GM06990 (cell line): ENCODE measurements at places on chromosomes 5 and 9.

DNA sequence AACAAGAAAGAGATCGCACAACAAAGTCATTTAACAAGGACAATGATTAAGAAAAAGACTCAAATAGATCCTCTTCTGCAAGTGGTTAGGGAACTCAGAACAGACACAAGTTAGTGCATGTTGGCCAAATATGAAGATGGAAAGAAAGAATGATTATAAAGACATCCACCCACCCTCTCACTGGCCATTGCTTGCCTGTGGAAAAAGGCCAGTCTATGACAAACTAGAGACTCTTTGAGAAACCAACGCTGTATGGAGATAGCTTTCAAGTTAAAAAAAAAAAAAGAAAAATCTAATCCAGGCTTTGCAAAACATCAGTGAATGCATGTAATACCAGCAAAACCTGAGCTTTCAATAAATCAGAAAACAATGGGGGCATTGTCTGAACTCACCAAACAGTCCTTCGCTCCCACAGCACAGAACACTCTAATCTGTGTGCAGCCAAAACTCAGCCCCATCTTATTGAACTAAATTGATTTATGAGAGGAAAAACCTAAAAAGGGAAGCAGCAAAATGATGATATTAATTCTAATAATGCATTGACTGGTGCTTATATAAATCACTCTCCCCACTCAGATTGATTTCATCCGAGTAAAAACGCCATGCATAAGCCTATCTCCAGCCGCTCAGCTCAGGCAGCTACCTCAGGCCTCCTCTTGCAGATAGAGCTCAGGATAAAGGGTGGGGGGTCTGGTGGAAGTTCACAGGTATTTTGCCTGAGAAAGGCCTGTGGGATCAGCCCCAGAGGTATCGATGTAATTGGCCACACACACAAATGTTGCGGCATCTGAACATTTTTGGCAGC lies 547.1 kb downstream of the CCDC171 start:
- no peak for DNase-seq

DNA sequence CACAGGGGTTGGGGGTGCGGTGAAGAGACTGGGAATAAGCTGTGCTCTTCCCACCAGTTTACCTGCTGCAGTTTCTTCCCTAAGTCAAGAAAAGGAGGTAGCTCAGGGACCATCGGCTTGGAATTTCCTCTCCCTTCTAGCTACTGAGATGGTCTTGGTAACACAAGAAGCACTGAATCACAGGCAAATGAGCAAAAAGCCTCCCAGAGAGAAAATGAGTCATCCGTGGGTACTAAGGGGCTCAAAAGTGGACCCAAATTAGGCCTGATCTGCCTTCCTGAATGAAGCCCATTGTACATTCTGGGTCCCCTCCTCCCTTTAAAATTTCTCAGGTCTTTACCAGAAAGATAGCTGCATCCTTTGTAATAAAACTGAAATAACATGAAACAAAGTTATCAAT lies 49.9 kb downstream of the PTPN3 start:
- DNase-seq: no peak

- no peak for DNase-seq
Observed at GRCh38 chr5:133412661-133413060, 199.7 kb downstream of the FSTL4 start.

DNA sequence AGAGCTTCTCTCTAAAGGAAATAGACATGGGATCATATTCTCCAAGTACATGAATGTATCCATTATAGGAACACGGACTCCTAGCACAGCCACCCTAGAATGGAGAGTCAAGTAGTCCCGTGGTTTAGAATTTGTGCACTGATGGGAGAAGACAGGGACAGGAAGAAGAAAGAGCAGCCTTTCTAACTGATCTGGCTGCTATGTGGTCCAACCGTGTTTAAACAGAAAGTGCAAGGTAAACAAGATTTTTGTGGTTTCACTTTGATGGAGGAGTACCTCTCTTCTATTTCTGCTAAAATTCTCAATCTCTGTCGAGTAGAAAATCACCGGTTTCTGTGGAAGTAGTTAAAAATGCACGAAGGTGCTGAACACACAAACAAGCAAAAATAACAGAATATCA lies 171.3 kb downstream of the ST8SIA4 start:
- DNase-seq: peak; percentile 32

- DNase-seq: peak; percentile 9
Observed at GRCh38 chr9:120348951-120349429, 231.0 kb downstream of the CDK5RAP2 start.

- DNase-seq: no peak
Observed at GRCh38 chr9:126299706-126300276, 26.8 kb upstream of the MVB12B start.

GRCh38 chr9:81717747-81718077 lies 28.4 kb upstream of the TLE1 start:
- no peak for DNase-seq

GRCh38 chr9:93020151-93020550 lies 38.4 kb upstream of the SUSD3 start:
- DNase-seq: no peak

GRCh38 chr5:53784596-53784995 lies 224.2 kb downstream of the NDUFS4 start:
- DNase-seq: no peak

- no peak for DNase-seq
Observed at GRCh38 chr5:32777733-32778132, 66.6 kb downstream of the NPR3 start.

DNA sequence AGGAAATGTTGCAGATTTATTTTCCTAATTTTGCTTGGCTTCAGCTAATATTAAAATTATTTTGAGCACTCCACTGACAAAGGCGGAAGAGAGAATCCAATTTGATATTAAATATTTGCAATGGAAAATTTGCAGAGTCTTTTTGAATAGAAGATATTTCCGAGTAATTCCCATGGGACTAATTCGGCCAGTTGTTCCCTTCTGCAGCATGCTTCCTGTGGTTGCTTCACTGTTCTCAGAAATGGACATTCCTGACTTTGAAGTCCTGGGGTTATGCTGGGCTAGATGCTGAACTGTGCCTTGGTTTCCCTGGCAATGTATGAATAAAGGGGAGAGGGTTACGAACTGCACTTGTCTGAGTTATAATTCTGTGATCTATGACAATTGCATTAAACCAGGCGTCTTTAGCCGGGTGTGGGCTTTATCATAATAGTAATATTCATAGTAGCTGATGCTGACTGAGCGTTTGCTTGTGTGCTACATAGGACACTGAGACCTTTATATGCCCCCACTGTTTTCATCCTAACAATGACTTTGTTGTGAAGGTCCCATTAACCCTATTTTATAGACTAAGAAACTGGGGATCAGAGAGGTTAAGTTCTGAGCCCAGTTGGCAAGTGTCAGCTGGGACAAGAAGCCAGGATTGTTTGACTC lies 114.5 kb upstream of the SPRY4 start:
- DNase-seq: no peak

GRCh38 chr5:113897748-113898147 lies 384.3 kb downstream of the YTHDC2 start:
- DNase-seq: no peak

DNA sequence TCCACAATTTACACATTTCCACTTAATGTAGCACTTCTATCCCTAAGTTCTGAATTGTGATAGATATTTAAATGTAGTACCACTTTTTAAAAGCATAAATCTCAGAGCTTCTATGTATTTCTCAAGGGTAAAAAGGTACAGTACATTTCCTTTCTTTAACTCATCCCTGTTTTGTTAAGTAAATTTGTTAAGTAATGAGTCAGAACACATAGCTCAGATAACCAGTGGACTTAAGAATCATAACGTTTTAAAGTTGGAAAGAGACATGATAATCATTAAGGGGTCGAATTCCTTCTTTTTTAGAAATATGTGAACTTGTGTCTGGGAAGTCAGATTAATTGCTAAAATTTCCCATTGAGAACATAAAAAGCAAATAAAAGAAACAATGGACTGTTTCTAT lies 810.2 kb upstream of the NUDT12 start:
- no peak for DNase-seq

GRCh38 chr9:78261403-78262001 lies 25.6 kb downstream of the CEP78 start:
- no peak for DNase-seq

- no peak for DNase-seq
Observed at GRCh38 chr9:112624711-112625707, 92.9 kb downstream of the INIP start.

DNA sequence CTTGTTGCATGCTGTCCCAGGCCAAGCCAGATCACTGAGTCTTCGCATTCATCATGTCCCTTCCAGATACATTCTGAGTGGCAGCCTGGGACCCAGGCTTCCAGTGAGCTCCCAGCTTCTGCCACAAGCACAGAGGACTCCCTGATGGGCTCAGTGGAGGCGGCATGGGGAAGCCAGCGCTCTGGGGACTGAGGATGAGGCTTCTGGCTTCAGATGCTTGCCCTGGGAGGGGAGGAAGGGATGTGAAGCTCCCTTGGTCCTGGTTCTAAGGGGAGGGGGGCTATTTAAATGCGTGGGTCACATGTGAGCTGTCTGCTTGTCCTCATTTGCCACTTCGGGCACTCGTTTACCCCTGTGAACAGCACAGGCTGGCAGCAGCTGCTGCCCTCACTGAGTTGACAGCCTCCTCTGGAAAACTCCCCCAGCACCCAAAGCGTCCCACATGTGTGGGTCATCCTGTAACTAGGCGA lies 174.0 kb downstream of the NR3C1 start:
- DNase-seq: peak; percentile 70

GRCh38 chr5:38039091-38039490 lies 199.2 kb upstream of the GDNF start:
- DNase-seq: no peak

DNA sequence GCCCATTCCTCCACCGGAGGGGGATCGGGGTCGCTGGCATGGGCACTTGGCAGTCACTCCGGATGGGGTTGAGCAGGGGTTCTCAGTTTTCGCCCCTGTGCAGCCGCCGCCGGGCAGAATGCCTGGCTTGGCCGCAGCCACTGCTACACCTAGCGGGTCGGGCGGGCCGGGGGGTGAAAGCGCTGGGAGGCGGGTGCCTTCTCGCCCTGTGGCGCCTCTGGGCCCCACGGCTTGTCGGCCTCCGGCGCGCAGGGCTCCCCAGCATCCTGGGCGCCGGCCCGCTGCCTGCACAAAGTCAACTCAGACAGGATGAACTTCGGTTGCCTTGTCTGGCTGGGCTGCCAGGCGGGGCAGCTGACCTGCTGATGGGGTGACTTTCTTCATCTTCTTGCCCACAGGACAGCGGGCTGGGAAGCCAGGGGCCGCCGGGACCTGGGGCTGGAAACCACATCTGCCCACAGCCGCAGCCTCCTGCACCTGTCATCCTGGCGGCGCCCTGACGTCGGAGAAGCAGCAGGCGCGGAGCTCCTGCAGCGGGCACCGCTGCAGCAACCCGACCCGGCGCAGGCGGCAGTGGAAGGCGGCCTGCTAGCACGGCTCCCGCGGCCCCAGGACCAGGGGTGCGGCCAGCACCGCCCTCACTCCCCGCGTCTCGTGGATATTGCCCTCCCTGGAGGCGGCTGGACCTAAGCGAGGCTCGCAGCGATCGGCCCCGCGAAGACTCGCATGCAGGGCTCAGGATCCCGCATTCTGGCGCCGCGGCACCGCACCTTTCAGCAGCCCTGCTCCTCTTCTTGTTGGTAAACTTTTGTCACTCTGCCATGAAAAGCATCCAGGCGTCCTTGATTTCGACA lies 1.3 kb upstream of the ANKRD18A start:
- DNase-seq: peak; percentile 29

- DNase-seq: no peak
Observed at GRCh38 chr9:115416299-115416698, 298.3 kb upstream of the TNC start.

- DNase-seq: no peak
Observed at GRCh38 chr9:76177931-76178330, 216.3 kb downstream of the RFK start.

- peak; percentile 28 for DNase-seq
Observed at GRCh38 chr9:112858625-112859147, 32.0 kb downstream of the SLC46A2 start.

DNA sequence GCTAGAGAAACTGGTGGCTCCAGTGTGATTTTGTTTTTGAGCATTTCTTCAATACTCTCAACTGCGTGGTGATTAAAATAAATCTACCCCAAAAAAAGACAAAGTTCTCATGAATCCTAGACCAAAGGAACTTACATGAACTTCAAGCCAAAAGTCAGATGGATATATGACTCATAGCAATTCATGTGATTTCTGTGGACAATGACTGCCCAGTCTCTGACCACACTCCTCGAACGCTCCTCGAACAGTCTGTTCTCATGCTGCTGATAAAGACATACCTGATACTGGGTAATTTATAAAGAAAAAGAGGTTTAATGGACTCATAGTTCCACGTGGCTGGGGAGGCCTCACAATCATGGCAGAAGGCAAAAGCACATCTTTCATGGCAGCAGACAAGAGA lies 46.4 kb upstream of the CEP78 start:
- DNase-seq: no peak

DNA sequence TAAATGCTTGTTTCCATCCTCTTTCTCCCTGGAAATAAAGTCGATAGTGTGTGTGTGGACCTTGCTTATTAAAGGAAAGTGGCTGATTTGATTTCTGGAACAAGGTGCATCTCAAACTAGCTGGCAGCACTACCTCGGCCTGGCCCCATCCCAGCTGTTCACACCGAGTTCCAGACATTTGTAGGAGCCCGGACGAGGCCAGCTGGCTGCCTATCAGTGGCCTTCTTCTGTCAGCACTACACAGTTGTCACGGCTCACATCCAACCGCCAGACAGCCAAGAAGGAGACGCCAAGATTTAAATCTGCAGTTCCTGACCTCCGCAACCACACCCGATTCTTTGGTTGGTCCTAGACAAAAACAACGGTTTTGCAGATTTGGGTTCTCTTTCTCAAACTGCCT lies 63.6 kb downstream of the PALM2AKAP2 start:
- DNase-seq: no peak

- DNase-seq: no peak
Observed at GRCh38 chr5:9692576-9692975, 62.4 kb upstream of the TAS2R1 start.

GRCh38 chr5:165579911-165580310 lies 2074.5 kb downstream of the MAT2B start:
- no peak for DNase-seq

- DNase-seq: no peak
Observed at GRCh38 chr9:108467653-108468324, 388.0 kb downstream of the ACTL7B start.

GRCh38 chr5:177045631-177046030 lies 23.1 kb downstream of the ZNF346 start:
- no peak for DNase-seq

DNA sequence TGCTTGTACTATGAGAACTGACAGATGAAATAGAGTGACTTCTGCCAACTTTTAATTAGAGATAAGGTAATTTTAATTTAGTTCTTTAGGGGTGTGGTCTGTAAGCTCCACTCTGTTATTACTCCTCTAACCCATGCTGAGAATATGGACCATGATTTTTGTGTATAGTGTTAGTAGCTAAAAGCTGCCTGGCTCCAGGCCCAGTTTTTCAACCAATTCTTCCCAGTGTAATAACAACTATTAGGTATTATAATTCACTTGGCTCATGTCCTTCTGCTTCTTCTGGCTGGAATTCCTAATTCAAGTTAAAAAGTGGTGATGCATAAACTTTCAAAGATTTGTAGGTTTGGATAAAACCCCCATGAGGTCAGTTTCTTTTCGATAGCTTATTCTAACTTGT lies 216.3 kb downstream of the ISL1 start:
- no peak for DNase-seq
